ENCODE measurements at places on chromosomes 11 and 22.
A peak's percentile ranks its signal among the peaks of the same experiment; 100 is the strongest.

- no peak for DNase-seq
Measured at GRCh38 chr11:21179770-21180169, 510.4 kb downstream of the NELL1 start.

- DNase-seq, result peak; percentile 15
Measured at GRCh38 chr11:115990004-115990447, 485.8 kb upstream of the CADM1 start.

GRCh38 chr11:133819746-133820315 lies 25.5 kb downstream of the SPATA19 start:
- no peak for DNase-seq

GRCh38 chr11:82105331-82105998 lies 628.2 kb downstream of the FAM181B start:
- no peak for DNase-seq

GRCh38 chr11:134908583-134908982 lies 496.5 kb upstream of the B3GAT1 start:
- no peak for DNase-seq

- DNase-seq, result no peak
Measured at GRCh38 chr22:44572414-44573207, 74.6 kb upstream of the RTL6 start.

- DNase-seq, result no peak
Measured at GRCh38 chr11:129383502-129383901, 7.9 kb downstream of the BARX2 start.

- DNase-seq, result no peak
Measured at GRCh38 chr11:57896361-57897145, 127.1 kb upstream of the OR9Q1 start.

GRCh38 chr11:57377107-57377506 lies 3.8 kb downstream of the PRG3 start:
- DNase-seq, result no peak

DNA sequence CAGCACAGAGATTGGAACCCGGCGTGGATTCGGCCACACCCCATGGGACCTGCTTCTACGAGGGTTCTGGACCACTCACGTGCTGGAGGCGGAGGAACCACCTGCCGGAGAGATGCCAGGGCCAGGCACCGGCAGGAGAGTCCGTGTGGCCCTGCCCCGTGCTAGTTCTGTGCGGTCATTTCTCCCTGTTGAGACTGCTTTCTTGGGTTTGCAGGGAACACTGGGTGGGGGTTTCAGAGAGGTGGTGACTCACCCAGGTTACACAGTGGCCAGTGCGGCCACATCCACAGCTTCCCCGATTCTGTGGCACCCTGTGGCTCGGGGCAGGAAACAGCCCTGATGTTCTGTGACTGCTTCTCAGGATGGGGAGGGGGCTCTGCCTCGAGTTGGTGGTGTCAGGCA lies 3.6 kb upstream of the PHLDA2 start:
- DNase-seq, result peak; percentile 52

DNA sequence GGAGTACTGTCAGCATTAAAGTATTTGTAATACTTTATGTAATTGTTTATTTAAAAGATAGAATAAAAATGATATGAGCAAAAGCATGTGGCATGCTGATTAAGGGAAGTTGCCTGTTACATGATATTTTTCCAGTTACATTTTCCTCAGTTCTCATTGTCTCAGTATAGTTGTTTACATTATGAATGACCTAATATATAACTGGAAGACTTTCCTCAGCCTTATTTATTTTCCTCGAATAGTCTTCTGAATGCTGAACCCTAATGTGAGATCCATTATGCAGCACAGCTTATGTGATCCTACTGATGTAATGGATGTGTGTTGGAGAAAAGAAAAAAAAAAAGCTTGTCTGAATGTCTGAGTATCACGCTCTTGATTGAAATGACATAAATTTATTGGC lies 95.5 kb downstream of the LUZP2 start:
- DNase-seq, result no peak

GRCh38 chr22:19605508-19606331 lies 81.5 kb upstream of the CLDN5 start:
- no peak for DNase-seq

DNA sequence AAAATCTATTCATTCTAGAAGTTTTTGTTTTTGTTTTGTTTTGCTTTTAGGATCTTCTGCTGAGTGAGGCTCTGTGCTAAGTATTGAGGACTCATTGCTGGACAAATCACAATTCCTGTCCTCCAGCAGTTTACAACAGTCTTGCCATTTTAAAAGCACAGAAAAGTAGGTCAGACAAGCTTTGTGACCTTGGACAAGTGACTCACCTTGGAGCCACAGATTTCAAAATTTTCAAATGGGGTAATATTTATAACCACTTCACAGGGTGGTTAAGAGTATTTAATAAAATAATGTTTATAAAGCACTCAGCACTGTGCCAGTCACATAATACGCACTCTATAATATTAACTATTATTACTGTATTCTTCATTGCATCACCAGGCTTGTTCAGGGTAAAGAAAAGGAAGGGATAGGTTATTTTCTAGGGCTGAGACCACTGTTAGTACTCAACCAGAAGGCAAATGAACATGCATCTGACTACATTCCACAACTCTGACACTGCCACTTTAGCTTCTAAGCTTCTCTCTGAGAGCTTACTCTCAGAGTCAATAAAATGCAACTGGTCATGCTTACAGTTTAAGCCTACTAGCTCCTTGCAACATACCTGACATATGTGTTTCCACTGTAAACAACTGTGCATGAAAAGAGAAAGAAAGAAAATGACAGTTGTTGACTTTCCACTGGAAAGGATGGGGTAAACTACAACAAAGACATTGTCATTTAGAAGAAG lies 63.2 kb upstream of the FIBIN start:
- DNase-seq, result no peak

- no peak for DNase-seq
Measured at GRCh38 chr22:44147821-44148574, 32.7 kb upstream of the PARVG start.

DNA sequence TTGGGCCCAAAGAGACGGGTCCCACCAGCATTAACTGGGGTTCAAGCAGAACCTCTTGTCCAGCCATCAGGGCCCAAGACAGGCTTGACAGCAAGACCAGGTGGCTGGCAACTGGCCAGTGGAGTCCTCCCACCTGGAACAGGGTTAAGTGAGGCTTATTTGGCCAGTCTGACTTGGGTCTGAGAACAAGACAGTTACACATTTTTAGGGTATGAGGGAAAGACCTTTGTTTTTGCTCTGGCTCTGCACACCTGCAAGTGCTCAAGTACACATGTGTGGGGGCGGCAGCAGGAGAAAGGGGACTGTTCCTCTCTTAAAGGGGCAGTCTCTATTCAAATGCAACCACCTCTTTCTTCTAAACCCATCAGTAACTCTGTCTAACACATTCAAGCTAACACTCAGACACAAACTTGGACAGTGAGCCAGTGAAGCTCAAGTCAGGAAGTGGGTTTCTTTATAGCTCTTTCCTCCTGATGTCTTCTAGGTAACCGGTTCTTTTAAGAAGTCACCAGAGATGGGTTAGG lies 116.2 kb downstream of the ETS1 start:
- DNase-seq, result no peak

- no peak for DNase-seq
Measured at GRCh38 chr11:117199053-117199915, at the start of gene TAGLN. Gene TAGLN (plus strand): TSS chr11:117199370. CDS start chr11:117203014, 3,644 bp downstream.

DNA sequence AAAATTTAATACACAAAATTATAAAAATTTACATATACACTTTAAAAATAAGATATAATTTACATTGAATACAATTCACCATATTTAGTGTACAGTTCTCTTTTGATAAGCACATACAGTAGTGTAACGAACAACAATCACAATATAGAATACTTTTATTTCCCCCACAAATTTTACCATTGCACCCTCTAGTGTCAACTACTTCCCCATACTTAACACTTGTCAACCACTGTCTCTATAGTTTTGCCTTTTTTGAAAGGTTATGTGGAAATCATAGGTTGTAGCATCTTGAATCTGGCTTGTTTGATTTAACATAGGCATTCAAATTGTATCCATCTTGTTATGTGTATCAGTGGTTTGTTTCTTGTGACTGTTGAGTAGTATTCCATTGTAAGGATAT lies 21.3 kb upstream of the PANX1 start:
- DNase-seq, result no peak

DNA sequence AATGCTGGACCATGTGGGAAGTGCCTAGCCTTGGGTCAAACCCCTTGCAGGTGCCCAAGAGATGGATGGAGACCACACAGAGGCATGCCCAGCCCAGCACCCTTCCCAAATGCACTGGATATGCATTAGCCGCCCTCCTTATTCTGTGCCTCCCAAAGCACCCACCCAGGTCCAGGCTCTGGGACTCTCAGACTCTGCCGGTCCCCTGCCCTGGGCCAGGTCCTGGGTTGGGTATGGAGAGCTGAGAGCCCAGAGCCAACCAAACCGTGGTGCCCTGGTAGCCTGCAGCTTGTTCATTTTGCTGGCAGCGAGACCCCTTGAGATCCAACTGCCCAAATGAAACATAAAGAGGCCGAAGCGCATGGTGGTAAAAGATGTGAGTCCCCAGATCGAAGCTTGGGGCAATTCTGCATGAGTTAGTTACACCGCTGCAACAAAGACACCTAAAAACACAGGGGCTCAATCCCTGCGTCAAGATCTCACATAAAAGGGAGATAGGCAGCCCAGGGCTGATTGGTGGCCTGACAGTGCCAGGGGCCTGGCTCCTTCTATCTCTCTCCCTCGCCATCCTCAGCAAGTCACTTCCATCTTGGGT lies 61.5 kb downstream of the MYEOV start:
- no peak for DNase-seq

GRCh38 chr11:109016724-109017123 lies 351.9 kb downstream of the DDX10 start:
- DNase-seq, result no peak

GRCh38 chr22:29830585-29830984 lies 7.5 kb downstream of the ASCC2 start:
- no peak for DNase-seq

GRCh38 chr11:133892584-133893380 lies 47.5 kb upstream of the SPATA19 start:
- no peak for DNase-seq

- peak; percentile 32 for DNase-seq
Measured at GRCh38 chr11:113675003-113675561, 31.0 kb downstream of the TMPRSS5 start.

DNA sequence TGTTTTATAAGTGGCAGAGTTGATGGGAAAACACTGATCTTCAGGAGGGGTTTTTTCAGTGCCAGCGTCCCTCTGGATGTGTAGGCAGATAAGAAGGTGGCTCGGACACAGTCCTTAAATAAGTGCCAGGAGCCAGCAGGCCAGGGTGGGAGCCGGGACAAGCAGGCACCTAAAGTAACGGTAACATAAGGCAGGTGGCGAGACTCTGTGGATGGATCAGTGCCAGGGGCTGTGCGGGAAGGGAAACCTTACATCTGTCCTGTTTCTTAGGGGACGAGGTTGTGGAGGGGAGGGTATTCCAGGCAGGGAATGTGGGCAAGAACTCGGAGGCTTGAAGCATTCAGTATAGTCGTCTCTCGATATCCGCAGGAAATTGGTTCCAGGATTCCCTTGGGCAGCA lies 15.9 kb downstream of the BCR start:
- DNase-seq, result no peak

GRCh38 chr11:86119077-86119476 lies 50.2 kb upstream of the PICALM start:
- no peak for DNase-seq

- peak; percentile 58 for DNase-seq
Measured at GRCh38 chr11:93512949-93513667, 30.1 kb downstream of the SMCO4 start.

DNA sequence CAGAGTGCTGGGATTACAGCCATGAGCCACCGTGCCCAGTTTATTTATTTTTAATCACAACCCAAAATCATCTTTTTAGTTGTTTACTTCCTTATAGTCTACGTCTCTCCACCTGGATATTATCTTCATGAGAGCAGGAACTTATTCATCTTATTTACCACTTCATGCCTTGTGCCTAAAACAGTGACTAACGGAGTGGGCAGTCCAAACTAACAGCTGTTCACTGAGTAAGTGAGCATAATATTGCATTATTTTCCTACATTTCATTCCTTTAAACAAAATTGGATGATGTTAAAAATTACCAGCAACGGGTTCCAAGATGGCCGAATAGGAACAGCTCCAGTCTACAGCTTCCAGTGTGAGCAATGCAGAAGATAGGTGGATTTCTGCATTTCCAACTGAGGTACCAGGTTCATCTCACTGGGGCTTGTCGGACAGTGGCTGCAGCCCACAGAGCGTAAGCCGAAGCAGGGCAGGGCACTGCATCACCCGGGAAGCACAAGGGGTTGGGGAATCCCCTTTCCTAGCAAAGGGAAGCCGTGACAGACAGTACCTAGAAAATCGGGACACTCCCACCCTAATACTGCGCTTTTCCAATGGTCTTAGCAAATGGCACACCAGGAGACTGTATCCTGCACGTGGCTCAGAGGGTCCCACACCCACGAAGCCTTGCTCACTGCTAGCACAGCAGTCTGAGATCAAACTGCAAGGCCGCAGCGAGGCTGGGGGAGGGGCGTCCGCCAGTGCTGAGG lies 14.1 kb downstream of the TMEM123 start:
- DNase-seq, result no peak

DNA sequence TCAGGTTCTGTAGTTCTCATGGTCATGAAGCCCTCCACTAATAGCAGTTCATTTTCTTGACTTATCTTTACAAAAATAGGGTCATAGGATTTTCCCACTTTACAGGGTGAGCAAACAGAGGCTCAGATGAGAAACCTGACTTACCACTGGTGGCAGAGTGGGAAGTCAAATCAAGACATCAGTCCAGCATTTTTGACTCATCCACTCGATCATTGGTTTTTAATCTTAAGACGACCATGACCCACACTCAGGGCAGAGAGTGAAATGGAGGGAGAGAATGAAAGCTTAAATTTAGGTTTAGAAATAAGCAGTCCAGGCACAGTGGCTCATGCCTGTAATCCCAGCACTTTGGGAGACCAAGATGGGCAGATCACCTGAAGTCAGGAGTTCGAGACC lies 42.1 kb downstream of the RTL6 start:
- DNase-seq, result no peak

DNA sequence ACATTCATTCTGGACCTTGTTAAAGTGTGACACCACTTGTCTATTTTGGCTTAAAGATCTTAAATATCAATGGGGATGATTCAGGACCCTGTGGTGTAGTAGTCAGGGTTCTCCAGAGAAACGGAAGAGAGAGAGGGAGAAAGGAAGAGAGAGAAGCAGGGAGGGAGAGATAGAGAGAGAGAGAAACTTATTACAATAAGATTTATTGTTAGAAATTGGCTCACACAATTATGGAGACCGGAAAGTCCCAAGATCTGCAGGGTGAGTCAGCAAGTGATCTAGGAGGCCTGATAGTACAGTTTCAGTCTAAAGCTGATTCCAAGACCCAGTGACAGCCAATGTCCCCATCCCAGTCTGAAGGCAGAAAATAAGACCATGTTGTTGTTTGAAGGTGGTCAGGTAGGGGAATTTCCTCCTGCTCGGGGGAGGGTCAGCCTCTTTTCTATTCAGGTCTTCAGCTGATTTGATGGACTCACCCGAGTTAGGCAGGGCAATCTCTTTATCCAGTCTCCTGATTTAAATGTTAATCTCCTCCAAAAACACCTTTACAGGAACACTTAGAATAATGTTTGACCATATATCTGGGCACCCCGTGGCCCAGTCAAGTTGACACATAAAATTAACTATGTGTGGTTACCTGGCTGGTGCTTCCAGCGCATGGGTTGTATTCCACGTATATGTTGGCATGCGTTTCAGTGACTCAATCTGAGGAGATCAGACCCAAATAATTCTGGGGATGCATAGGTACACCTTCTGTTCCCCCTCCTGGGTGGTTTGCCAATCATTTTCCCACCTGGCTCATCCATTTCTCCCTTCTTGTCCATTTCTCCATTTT lies 1350.5 kb downstream of the TBC1D22A start:
- peak; percentile 16 for DNase-seq

Measured in MV-4-11 (cell line).